Psoas muscle (tissue), 8 donors: ENCODE measurements at places on chromosomes 3 and 15. TPM values are rescaled to one million over a fixed set of nuclear protein-coding genes. Genes with fewer than 3 reads are reported as not detected.
A peak's percentile ranks its signal among the peaks of the same experiment; 100 is the strongest.

Gene ACAN
- 0.07 TPM for total RNA-seq

Gene GPR62
- 0.20 TPM for total RNA-seq

Gene HRG
- total RNA-seq: not detected

Gene EBLN2
- total RNA-seq: 1.0 TPM

Gene EFHB
- 0.27 TPM for total RNA-seq

DNA sequence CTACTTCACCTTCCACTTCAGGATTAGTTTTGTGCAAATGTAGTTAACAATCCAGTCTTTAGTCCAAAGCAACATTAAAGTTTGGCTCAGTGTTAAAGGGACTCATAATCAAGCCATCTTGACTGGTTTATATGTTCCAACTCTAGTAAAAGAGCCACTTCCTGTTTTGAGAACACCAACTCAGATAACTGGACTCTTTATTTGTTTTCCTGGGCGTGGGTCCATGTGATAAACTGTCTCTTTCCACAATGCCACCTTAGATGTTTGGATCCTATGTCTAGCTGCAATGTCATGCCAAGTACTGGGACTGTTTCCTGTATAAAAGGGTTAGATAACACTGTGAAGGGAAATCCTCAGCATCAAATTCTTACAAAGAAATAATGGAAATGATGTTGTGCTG lies 545.0 kb downstream of the PYDC2 start:
- DNase-seq: no peak

GRCh38 chr3:23113455-23114171 lies 89.5 kb upstream of the UBE2E2 start:
- peak; percentile 16 for DNase-seq

DNA sequence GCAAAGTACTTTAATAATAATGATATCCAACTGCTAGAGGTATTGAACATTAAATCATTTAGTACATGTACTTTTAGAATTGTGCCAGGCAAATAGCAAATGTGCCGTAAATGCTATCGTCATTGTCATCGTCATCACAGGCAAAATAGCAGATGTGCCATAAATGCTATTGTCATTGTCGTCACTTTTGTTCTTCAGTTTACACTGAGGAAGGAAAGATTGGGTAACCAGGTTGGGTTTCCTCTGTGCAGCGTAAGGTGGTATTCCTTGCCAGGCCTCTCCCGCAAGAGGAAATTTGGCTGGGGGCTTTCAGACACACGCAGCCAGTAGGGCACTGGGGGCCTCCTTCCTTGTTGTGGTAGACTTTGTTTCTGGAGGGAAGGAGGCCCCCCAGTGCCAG lies 26.4 kb downstream of the ABHD17C start:
- DNase-seq: no peak

DNA sequence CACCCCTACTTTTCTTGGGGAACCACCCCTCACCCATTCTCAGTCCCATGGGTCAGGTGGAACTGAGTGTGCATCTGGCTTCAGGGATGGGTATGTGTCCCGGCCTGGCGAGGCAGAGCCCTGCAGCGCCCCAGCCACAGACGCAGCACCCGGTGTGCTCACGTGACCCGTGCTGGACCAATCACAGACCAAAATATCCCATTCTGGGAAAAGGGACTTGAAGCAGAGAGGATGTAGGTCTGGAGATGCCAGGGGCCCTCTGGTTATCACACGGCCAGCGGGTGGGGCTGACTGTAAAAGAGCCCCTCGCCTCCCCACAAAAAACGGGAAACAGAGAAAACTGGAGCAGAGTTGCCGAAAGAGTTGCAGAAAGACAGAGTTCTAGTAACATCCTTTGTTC lies 138.0 kb upstream of the RAD18 start:
- no peak for DNase-seq

DNA sequence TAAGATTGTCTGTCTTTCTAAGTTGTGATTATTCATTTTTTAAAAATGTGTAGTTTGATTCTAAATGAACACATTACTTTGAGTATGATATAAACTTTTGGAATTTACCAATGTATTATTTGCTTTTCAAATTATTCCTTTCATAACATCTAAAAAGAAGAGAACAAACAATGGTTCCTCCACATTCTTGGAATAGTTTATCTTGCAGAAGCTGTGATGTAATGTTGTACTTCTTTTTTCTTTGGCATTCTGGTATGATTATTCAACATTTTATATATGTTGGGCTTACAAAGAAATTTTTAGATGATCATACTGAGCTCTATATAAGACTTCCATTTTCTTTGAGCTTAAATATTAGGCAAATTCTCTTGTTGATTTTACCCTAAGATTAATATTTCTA lies 419.2 kb downstream of the DIPK2A start:
- no peak for DNase-seq

DNA sequence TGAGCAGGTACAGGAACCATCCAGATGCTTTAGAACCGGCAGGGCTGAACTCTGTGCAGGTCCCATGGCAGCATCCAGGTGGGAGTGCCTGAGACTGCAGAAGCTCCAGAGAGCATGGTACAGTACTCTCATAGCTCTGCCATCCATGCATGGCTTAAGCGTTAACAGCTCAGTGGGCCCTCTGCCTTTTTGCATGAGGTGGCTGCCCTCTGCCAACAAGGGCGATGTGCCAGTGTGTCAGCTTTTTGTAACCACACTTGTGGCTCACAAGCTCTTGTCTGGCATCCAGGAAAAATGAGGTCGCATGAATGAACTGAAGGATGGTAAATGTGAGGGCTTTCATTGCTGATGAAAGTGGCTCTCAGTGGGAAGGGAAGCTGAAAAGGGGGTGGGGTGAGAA lies 950.1 kb downstream of the DIPK2A start:
- no peak for DNase-seq

GRCh38 chr3:188309437-188310269 lies 155.7 kb downstream of the LPP start:
- DNase-seq: no peak

- peak; percentile 25 for DNase-seq
Observed at GRCh38 chr15:90020021-90020735, 19.1 kb downstream of the ZNF710 start.

- no peak for DNase-seq
Observed at GRCh38 chr3:4776399-4776979, 202.7 kb upstream of the BHLHE40 start.

DNA sequence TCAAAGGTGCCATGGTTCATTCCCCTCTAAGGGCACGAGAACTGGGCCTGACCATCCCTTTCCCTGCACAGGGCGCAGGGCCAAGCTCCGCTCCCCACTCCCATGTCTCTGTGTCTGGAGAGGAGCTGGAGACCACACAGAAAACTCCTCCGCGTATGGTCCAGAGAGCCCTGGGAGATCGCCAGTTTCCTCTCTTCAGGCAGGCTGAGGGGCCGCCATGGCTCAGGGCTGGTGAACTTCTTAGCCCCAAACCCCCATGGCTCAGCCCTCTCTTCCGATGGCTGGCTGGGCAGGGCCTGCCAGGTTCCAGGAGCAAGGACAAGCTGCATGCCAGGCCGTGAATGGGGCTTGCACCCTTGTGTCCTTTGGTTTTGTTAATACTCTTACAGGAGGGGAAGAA lies 52.9 kb downstream of the EXOG start:
- DNase-seq: no peak

- DNase-seq: peak; percentile 76
Observed at GRCh38 chr15:68578980-68579935, at the start of gene CORO2B. CORO2B (plus strand) TSS chr15:68578993; CDS start chr15:68579263, 270 bp downstream.

DNA sequence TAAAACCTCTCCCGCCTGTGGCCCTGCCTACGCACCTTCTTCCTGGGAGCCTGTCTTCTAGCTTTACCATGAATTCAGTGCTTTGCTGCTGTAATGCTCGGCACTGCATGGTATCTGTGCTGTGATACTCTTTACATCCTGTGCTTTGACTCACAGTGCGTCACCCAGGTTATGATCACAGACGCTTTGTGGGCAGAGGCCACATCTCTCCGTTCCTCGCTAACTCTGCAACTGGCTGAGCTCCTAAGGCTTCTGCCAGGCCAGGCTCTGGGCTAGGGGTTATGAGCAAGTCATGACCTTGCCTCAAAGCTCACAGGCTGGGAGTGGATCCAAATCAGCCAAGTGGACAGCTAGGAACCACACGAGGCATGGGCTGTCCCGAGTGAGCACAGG lies 23.2 kb downstream of the SPTBN5 start:
- DNase-seq: no peak

DNA sequence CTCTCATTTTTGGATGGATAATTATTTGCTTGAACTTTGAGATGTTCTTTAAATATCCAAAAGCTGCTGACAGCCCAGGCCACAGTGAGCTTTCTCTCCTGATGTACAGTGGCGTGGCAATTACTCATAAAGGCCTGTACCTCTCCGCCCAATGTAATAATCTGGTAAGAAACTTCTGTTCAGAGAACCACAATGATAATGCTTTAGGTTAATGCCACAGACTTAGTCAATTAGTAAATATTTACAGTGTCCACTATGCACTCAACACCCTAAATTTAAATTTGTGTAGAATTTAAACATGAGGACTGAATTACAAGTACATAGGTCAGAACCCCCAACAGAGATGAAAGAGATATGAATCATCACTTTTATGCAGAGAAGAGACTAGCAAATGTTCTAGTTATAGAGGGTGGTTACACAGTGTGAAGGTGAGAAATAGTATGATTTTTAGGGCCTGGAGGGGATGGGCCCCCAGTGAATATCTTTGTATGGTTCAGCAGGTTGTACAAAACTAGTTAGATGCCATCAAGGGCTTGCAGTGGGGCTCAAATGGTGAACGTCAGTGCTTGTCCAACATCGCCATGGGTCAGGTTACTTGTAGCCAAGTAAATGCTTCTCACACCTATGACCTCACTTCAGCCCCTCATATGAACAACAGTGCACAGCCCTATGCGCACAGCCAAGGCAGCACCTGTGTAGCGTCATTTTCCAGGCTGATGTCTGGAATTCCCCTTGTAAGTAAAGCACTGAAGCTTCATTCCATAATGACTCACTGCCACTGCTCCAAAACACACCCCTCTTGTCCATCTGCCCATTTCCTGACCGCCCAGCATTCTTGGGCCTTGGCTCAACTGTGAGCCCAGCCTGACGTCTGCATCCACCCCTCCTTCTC lies 13.3 kb downstream of the ABHD2 start:
- DNase-seq: peak; percentile 87

DNA sequence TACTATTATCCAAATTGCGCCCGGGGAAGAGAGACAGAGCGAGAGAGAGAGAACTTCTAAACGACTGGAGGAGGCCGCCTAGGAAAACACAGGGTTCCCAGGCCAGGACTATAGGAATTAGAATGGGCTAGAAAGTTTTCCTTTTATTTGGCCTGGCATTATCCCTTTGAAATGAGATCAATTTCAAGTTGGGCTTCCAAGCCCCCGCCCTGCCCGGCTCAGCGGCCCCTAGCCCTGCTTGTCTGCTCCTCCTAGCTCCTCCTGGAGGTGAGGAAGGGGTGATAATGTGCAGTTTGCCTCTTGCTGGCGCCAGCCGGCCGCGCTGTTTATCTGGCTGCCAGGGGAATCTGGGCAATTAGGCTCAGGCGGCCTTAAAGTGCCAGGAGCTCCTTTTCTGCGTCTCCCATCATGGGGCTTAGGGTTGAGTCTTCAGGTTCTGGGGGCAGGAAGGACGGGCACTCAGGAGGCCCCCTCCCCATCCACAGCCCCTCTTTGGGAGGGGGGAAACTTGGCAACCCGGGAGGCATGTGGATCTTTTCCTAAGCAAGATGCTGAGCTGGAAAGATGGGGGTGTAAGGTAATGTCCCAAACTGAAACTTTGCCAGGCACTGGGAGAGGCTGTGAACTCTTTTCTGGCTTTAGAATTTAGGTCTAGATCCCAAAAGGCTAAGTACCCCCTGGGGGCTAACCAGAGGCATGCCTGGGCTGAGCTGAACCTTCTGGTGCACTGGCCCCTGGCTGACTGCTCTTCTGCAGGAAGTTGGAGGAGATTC lies 5.5 kb downstream of the SMAD6 start:
- DNase-seq: no peak

DNA sequence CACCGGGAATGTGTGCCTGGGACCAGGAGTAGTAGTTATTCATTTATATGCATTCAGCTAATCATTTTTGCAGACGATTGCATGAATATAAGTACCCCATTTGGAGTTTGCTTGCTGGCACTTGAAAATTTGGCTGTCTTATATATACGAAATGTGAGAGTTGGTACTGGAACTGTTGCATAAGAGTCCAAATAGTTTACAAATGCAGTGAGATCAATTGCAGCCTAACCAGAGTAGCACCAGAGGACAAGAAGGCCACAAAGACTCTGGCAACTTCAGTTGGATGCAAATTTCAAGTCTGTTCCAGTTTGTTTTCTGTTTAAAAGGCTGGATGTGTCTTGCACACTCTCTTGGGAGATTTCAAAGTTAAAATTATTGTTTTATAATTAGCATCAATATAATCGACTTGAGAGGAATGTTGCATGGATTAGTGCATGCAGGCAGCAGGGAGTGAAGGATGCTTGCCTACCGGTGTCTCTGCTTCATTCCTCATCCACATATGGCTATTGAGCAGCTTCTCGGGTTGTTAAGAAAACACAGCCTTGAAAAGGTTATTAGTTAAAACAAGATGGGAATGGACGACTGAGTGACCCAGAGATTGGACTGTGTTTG lies 213.0 kb downstream of the PTPRG start:
- DNase-seq: no peak
